ENCODE measurements at places on chromosomes 3 and 15. TPM values are rescaled to one million over a fixed set of nuclear protein-coding genes. Genes with fewer than 3 reads are reported as not detected.
A peak's percentile ranks its signal among the peaks of the same experiment; 100 is the strongest.

DAZL gene
- polyA plus RNA-seq: not detected

ADAMTSL3 gene
- polyA plus RNA-seq: not detected

STIMATE gene
- 17.8 TPM for polyA plus RNA-seq

PLA2G4E gene
- polyA plus RNA-seq: not detected

KLHDC8B gene
- 16.3 TPM for polyA plus RNA-seq

TRIP4 gene
- 19.4 TPM for polyA plus RNA-seq

- no peak for DNase-seq
Measured at GRCh38 chr15:60226924-60227323, 170.9 kb downstream of the ANXA2 start.

GRCh38 chr3:41024031-41024836 is 175.1 kb upstream of the CTNNB1 start:
- DNase-seq: no peak

- peak; percentile 98 for DNase-seq
Measured at GRCh38 chr3:120160050-120160449, 65.8 kb upstream of the GSK3B start.

- no peak for DNase-seq
Measured at GRCh38 chr3:55615694-55616295, 128.7 kb upstream of the WNT5A start.

DNA sequence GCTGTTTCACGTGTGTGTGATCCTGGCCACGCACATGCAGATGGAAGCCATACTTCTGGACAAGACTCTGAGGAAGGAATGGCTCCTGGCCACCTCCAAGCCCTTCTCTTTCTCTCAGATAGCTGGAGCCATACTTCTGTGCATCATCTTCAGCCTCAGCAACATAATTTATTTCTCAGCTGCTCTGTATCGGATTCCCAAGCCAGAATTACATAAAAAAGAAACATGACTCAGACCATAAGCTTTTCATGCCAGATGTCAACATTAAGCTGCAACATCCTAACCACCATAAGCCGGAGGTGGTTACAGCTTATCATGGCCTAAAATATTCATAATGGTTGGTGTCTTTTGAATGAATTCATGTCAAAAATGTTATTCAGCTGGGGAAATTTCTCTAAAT is 10.6 kb upstream of the KIF23 start:
- DNase-seq: peak; percentile 94

DNA sequence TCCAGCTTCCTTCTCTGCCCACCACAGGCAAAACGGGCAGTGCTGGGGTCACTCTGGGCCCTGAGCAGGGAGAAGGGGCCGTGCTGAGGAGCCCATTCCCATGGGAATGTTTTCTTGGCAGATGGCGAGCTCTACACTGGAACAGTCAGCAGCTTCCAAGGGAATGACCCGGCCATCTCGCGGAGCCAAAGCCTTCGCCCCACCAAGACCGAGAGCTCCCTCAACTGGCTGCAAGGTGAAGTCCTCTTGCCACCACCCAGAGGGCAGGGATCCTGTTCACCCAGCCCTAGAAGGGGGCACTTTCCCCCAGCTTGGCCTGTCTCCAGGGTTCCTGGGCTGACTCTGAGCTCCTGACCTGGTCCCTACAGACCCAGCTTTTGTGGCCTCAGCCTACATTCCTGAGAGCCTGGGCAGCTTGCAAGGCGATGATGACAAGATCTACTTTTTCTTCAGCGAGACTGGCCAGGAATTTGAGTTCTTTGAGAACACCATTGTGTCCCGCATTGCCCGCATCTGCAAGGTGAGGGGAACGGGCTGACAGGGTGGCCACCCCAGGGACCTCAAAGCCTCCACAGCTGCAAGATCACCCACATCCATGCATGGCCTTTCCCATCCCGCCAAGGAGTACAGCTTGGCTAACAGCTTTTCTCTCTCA is 12.4 kb downstream of the CIB1 start:
- peak; percentile 86 for DNase-seq

GRCh38 chr15:94857466-94857865 is 626.1 kb downstream of the MCTP2 start:
- no peak for DNase-seq

- DNase-seq: peak; percentile 42
Measured at GRCh38 chr3:10950476-10951294, 41.9 kb upstream of the SLC6A1 start.

- DNase-seq: no peak
Measured at GRCh38 chr15:90685591-90686434, 31.3 kb upstream of the BLM start.

- no peak for DNase-seq
Measured at GRCh38 chr15:27408428-27408827, 437.4 kb downstream of the GABRG3 start.

GRCh38 chr15:77529394-77530159 is 103.1 kb downstream of the LINGO1 start:
- DNase-seq: no peak

DNA sequence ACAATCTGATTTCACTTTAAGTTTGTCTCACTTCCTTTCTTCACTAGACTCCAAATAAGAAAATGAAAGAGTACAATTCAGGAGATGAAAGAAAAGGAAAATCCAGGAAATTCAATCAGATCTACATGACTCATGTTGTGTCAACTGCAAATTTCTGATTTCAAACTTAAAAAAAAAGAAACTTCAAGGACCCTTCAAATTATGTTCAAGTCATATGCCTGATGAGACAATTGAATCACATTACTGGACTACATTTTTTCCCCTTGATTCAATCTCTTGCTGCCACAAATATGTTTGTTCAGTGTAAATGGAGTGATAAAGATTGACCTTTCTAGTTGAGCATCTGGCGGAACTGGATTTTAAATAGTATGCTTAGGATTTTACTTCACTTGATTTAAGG is 37.4 kb downstream of the FRMD5 start:
- DNase-seq: peak; percentile 96

Data from IMR-90 (cell line).